ENCODE measurements at places on chromosomes 4 and X.

DNA sequence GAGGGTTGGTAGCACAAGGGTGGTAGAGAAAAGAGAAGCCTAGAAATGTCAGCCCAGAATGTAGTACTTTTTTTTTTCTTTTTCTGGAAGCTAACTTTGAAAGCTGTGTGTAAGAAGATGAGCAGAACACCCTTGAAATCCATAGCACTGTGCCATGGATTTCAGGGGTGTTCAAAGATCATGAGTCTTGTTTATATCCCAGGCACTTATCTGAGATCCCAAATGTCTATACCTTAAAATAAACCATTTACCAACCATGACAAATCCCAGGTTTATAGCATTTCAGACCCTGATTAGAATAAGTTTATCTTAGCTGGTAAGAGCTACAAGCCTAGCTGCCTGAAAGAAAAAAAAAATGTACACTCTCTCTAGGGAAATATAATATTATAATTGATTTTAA is 389.9 kb upstream of the ANXA10 start:
- DNase-seq = no peak

- DNase-seq = no peak
These were observed 578.3 kb upstream of the FAT1 start for GRCh38 chr4:187301923-187302322.

DNA sequence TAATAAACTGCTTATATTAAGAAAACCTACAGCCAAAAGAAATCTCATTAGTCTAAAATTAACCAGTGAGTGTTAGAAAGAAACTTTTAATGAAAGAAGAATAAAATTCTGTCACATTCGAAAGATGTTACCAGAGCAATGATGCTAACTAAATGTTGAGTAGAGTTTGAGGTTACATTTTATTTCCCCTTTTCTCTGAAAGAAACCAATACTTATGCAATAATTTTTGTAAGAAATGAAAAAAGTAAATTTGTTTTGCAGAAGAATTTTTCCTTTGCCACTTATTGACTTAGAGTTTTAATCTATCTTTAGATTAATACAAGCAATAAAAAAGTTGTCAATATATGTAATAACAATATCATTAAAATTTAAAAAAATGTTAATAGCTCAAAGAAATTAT is 574.0 kb upstream of the GALNTL6 start:
- DNase-seq = no peak

DNA sequence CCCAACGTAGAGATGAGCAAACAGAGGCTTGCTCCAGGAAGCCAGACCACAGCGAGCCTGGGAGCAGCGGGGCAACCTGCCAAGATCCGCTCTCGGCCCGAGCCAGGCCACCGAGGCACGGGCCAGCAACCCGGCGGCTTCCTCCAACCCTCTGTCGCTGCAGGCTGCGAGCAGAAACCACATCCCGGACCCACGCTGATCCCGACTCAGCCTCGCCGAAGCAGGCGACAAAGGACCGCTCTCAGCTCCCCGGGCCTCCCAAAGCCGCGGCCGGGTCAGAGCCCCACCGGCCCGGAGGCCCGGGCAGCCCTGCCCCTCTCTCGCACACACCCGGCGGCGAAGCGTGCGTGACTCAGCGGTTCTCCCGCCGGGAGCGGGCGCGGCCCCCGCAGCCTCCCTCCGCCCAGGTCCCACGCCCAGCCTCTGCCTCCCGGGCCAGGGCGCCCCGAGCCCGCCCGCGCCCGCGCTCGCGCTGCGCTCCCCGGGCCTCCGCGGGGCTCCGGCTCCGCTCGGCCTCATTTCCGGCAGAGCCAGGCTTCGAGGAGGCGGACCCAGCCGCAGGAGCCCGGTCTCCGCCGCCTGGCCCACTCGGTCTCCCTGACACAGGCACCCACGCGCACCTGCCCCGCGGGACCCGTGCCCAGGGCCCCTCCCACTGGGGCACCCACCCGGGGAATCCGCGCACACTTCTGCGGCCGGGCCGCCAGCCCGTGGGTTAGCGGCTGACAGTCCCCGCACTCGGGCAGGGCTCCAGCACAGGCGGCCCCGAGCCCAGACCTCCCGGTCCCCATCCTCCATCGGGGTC is 1.7 kb downstream of the PPP2R2C start:
- no peak for DNase-seq

DNA sequence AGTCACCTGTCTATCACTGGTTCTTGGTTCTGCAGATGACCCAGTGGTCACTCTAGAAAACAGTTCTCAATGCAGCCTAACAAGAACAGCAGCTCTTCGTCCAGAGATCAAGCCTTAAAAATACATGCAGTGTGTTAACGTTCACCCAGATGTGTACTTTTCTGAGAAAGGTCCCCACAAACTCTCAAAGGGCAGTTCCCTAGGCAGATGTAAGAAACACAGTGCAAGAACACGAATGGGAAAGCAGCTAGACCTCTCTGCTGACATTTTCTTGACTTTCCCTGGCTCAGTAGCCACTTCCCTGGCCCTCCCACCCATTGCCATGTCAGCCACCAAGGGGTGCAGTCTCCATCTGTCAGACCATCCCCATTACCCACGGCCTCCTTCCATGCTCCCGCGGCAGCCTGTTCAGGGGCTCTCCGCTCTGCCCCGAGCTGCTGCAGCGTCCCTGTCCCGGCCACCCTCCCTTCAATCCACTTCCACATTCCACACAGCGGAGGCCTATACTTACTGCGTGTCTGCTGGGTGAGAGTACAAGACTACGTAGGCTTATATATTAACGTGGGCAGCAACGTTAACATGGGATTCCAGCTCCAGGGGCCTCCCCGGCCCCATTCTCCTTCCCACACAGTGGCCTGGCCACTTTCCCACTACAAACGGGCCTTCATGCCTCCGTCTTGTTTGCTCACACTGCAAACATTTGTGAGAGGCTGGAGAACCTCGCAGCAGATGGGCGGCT is 34.3 kb downstream of the IRF2 start:
- DNase-seq = no peak

DNA sequence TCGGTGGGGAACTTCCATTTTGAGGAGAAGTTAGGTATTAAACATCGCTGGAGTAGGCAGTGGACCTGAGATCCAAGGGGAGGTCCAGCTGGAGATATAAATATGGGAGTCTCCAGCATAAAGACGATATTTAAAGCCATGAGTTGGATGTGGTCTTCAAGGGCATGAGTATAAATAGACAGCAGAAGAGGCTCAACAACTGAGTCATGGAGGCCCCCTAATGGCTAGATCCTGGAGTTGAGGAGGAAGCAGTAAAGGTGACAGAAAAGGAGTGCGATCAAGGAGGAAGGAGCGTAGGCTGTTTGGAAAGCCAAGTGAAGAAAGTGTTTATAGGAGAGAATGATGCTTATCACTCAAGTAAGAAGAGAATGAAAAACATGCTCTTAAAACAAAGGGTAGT is 18.1 kb upstream of the APBB2 start:
- DNase-seq = no peak

- DNase-seq = no peak
These were observed 1235.0 kb upstream of the TENM3 start for GRCh38 chr4:181008164-181008563.

- DNase-seq = no peak
These were observed 93.9 kb upstream of the GATB start for GRCh38 chr4:151854731-151855130.

DNA sequence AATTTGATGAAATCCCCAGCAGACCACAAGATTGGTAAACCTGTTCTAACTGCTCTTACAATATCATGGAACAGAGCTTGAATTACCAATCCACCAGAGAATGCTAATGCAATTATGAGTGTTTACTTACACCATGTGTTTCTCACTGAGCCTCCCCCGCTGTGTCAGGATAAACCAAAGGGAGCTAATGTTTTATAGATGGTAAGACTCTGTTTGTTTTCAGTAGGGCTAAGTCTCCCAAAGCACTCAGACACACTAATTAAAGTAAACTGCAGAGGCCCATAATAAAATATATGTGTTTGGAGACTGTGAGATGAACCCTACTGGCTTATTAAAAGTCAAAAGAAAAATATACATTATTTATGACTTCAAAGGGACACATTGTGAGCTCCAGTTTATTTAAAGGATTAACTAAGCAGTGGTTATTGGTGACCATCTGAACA is 261.7 kb upstream of the FAM241A start:
- DNase-seq = no peak

- no peak for DNase-seq
These were observed 112.4 kb downstream of the PSAPL1 start for GRCh38 chr4:7322166-7322991.

GRCh38 chr4:118351851-118352827 is 664 bp downstream of the PRSS12 start:
- DNase-seq = no peak

- no peak for DNase-seq
These were observed 222.4 kb downstream of the GALNTL6 start for GRCh38 chr4:172035562-172035961.

- DNase-seq = peak; percentile 5
These were observed 102.9 kb upstream of the PAQR3 start for GRCh38 chr4:79042079-79042674.

- no peak for DNase-seq
These were observed 63.0 kb downstream of the GPC3 start for GRCh38 chrX:133922390-133922771.

- no peak for DNase-seq
These were observed 60.0 kb upstream of the NKX1-1 start for GRCh38 chr4:1466034-1466862.

GRCh38 chr4:8350352-8350751 is 80.8 kb downstream of the HTRA3 start:
- DNase-seq = no peak

DNA sequence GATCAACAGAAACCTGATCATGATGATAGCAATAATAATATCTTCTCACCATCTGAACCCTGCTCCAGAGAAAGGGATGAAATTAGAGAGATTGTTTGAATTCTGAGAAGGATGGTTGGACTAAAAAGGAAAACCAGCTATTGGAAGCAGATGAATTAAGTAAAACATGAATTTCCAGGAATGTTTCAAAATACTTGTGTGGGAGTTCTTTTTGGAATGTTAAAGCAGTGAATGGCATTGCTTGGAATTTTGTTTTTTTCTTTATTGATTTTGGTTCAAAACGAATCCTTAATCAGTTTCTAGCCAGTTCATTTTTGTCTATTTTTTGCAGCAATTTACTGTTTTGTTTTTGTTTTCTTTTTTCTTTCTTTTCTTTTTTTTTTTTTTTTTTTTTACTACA is 150.3 kb downstream of the NHS start:
- no peak for DNase-seq

DNA sequence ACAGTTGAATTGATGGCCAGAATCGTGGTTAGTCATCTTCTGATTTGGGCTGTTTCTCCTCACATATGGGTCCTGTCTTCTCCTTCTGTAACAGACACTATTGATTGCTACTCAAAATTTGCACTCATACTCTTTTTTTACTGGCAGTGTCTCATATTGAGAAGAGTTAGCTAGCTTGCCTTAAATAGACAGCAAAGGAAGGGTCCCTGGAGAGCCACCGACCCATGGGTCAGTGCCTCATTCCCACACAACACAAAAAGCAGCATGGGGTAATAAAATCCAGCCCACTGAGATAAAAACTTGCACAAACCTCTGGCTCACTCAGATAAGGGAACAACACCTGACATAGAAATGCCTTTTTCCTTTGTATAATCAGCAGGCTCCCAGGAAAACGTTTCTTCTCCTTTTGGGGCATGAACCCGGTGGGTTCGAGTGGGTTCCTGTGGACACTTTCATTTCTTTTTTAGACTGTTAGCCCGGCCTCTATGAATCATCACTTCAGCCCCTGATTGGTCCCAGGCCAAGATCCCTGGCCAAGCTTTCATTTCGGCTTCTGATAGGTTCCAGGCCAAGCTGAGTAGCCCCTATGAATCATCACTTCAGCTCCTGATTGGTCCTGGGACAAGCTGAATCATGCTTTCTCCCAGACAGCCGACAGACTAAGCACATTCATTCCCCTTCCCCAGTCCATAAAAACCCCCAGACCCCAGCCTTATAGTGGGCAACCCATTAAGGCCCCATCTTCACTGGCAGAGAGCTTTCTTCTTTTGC is 408.1 kb downstream of the DCAF12L2 start:
- DNase-seq = no peak

- peak; percentile 0 for DNase-seq
These were observed 303.0 kb downstream of the EPHA5 start for GRCh38 chr4:65367306-65367705.

DNA sequence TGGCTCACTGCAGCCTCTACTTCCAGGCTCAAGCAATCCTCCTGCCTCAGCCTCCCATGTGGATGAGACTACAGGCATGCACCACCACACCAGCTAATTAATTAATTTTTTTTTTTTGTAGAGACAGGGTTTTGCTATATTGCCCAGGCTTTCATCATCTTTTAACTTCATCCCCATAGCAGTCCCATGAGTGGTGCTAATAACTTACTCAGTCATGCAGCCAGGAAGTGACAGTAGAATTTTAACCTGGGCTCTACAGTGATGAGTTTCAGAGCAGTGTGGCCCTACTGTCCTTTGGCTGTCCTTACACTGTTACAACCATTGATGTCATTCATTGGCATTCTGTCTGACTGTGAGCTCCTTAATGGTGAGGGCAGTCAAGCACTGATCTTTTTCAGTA is 3.9 kb upstream of the OCIAD2 start:
- no peak for DNase-seq

All from skin of body (tissue), 3 donors.